NCI-H1436 treated with DMSO at 0.1 percent for 48 hours (cell line): ENCODE measurements at places on chromosomes 2 and 18.

- no peak for DNase-seq
Observed at GRCh38 chr2:15802657-15803542, 137.4 kb upstream of the MYCN start.

DNA sequence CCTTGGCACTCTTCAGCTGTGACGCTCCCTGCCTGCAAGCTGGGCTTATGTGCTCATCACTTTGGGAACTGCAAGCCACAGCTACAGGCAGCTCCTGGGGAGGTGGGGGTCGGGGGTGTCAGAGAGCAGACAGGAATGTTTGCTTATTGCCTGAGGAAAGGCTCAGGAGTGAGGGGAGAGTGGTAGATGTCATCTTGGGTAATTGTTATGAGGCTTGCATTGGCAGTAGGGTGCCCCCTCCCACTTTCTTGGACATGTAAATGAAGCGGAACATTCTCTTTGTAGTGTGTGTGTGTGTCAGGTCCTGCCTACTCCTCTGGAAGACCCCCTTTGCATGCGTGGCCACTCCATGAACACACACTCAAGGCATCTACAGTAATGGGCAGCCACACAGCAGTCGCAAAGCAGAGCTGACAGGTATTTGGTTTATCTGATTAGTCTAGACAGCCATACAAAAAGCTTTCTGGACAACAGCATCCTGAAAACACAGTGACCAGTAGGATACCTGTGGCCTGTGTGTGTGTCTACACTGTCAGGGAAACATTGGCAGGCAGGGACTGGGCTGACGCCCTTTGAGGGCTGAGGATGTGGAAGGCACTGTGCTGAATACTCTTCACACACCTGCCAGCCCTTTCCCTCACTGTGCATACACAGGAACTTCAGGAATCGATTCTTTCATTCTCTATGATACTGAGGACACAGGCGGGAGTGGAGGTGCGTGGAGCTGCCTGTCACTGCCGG is 17.1 kb upstream of the MC2R start:
- no peak for DNase-seq

DNA sequence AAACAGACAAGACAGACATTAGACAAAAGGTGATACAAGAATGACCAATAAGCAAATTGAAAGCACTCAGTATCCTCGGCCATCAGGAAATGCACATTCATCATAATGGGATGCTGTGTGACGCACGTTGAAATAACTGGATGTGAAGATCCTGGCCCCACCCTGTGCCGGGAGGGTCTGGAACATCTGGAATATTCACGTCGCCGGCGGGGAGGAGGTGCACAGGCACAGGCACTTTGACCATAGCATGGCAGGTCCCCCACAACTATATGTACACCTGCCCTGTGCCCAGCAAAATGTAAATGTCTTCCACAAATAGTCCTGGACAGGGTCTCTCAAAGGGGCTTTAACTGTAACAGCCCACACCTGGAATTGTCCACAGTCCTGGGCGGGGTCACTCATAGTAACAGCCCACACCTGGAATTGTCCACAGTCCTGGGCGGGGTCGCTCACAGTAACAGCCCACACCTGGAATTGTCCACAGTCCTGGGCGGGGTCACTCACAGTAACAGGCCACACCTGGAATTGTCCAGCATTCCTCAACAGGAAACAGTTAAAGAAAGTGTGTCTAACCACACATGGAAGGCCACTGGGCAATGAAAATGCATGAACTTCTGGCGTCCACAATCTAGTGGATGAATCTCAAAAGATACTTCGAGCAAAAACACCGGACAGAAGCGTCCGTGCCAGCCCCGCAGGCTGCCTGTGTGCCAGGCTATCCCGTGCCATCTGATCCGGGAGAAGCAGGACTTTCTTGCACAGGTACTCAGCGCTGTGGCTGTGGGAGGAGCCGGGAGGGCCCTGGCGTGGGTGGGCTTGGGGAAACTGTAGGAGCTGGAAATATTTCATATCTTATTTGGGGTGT is 113.4 kb downstream of the RTP5 start:
- no peak for DNase-seq

DNA sequence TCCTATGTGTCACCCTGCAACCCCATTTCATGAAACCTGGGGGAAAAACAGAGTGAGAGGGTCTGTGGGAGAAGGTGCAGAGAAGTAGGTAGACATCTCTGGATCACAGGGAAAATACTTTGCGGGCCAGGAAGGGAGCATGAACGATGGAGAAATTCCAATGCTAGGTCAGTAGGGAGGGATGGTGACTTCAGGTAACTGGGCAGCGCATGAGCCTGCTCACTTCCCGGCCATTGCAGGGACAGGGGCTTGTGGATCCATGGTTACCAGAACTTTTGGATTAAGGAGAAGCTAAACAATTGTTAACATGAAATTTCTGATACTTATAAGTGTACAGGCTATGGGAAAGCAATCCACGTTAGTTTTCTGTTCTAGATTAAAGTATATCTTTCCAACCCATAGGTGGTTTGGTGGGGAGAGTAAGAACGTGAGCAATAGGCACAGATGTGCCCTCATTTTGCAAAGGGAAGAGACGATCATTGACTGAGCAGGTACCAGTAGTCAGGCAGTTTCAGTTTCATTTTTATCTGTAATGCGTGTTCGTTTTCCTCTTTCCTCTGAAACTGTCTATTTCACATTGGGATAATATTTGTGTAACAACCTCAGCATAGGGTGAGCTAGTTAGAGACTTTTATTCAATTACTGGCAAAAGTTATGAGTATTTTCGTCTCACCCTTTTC is 65.0 kb downstream of the NYAP2 start:
- DNase-seq: no peak

DNA sequence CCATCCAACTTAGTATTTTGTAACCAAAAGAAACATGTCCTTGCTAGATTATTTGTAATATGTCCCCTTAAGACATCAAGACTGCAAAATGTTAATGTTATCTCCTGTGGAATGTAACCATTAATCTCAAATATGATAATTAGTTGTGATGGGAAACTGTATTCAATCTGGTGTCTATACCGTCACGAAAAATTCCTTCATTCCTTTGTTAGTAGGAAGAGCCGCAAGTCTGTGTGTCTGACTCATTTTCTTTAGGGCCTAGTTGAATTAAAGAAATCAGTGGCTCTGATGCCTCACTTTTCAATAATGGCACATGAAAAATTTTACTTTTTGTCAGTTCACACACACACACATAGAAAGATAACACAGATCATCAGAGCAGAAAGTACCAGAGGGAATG is 127.1 kb upstream of the CHAC2 start:
- no peak for DNase-seq

GRCh38 chr2:85459771-85460170 is 41.3 kb downstream of the SH2D6 start:
- DNase-seq: no peak

GRCh38 chr18:12658426-12659138 is 675 bp upstream of the SPIRE1 start:
- no peak for DNase-seq

DNA sequence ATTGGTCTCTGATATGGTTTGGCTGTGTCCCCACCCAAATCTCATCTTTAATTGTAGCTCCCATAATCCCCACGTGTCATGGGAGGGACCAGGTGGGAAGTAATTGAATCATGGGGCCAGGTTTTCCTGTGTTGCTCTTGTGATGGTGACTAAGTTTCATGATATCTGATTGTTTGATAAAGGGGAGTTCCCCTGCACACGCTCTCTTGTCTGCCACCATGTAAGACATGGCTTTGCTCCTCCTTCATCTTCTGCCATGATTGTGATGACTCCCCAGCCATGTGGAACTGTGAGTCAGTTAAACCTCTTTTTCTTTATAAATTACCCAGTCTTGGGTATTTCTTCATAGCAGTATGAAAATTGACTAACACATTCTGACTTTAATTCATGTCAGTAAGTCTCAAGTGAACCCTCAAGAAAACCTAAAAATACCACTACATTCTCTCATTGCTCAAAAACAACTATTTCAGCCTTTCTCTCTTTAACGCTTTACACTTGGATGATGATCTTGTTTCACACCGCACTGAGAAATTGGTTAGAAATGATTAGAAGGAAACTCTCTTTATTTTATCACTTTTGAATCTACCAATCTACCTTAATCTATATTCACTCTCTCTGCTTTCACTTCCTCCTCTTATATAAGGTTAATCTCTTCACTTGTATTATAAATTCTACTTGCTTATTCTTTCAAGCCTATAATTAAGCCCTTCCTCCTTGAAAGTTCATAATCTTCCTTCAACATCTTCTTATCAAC is 110.1 kb downstream of the GALR1 start:
- no peak for DNase-seq

GRCh38 chr2:30358842-30359241 is 88.2 kb upstream of the LCLAT1 start:
- DNase-seq: no peak

- DNase-seq: no peak
Observed at GRCh38 chr2:34234823-34235222, 635.7 kb upstream of the FAM98A start.

- DNase-seq: no peak
Observed at GRCh38 chr2:176507786-176508185, 238.5 kb downstream of the MTX2 start.

DNA sequence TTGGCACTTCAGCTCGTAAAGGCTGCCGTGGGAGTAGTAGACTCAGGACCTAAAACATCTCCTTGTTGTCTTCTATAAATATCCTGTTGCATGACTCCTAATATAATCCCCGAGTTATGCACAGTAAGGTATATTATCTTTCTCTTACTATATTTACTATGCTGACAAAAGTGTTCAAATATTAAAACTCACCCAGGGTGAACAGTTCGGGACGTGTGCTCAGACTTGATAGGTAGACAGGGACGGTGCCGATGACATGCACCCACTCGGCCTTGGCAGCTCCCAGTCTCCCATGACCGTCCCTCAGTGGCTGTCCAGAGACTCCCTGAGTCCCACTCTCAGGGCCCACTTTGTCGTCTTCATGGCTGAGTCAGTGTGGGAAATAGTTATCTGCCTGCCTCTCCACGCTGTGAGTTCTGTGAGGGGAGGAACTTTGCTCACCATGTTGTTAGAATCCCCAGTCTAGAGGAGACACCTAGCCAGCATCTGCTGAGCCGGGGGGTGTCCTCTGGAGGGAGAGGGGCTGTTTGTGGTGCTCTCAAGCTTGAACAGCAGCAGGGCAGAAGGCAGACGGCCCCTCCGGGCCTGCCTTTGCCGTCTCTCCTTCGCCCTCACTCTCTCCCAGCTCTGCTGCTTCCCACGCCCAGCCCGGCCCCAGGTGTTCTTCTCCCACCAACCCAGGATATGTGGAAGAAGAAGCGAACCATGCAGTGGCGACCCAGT is 75.0 kb downstream of the DGKD start:
- no peak for DNase-seq

DNA sequence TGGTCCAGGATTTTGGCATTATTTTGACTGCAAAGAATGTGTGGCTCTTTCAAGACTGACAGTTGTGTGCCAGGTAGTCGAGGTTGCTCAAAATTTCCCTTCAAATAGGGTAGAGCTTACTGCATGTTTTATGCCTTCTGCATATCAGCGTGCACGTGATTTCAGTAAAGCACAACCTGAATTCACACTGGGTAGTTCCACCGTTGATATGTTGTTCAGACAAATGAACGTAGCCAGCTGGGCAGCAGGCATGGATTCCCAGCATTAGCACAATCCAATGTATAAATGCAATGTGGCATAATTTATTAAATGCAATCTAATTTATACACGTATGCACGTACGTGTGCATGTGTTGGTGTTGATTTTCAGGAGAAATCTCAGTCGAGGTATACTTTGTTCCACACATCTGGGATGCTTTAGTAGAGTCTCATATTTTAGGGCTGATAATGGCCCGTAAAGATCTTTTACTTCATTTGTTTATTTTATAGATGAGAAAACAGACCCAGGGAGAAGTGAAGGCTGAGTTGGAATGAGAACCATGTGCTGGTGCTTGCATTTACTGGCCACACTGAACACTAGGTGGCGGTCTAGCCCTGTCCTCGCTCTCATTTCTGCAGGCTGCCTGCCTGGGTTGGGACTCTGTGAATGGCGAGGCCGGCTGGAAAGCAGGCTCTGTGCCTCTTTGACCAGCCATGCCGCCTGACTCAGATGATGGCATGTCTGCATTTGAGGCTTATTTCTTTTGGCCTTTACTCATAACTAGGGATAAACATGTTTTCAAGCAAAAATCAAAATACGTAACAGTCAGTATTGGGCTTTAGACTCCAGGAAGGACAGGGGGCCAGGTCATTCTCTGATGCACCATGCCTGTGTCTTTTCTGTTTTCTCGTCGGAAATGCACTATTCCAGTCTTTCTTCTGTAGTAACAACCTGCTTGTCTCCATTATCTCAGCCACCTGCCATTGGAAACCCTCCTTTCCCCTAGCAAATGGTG is 120.4 kb downstream of the RNF144A start:
- DNase-seq: no peak

DNA sequence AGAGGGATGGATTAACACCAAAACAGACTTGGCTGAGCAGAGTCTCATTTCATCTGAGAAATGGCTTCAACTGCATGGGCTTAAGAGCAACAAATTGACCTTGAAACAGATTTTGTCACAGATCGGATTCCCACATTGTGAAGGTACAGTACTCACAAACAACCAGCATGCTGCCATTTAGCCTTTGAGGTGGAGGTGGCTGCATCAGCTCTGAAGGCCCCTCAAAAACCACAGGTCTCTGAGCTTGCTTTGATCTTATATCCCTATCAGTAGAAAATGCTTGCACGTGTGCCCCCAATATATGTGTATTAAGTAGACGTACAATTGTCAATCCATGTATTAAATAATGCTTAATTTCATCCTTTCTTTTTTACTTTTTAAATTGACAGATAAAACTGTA is 6.2 kb downstream of the VWA3B start:
- DNase-seq: no peak

DNA sequence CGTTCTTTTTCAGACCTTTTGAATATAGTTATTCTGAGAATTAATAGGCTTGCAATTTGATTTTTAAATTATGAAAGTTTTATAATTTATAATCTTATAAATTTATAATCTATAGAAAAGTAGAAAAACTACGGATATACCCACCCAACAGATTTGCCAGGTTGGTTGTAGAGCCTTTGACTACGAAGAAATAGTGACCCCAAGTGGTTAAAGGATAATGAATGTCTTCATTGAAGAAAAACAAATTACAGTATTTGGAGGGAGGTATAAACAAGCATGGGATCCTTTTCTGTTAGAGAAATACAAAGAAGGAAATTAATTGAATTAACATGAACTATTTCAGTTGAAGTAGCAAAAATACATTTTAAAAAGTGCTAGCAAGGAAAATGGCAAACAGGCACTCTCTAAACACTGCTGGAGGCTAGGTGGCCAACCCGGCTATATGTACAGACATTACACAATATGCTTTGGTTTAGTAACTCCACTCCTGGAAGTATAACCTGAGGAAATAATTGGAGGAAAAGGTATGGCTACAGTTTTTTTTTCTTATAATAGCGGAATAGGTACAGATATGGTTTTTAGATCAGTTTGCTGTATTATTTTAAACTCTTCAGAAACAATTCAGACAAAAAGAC is 110.9 kb downstream of the MIB1 start:
- DNase-seq: no peak

DNA sequence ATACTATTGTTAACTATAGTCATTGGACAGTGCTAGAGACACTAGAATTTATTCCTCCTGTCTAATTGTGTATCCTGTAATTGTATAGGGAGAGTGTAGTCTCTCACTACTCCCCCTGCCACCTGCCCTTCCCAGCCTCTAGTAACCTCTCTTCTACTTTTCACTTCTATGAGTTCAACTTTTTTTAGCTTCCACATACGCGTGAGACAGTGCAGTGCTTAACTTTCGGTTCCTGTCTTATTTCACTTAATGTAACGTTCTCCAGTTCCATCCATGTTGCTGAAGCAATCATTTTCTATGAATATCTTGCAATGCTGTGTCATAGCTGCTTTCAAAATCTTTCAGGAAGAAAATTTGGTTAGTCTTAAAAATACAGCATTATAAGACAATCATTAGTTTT is 22.8 kb upstream of the RUFY4 start:
- no peak for DNase-seq

GRCh38 chr2:136024616-136025015 is 39.2 kb upstream of the DARS1 start:
- no peak for DNase-seq
